ENCODE measurements at places on chromosomes 7 and 10.

- DNase-seq = no peak
These were observed 186.7 kb upstream of the KLF6 start for GRCh38 chr10:3971713-3972112.

- no peak for DNase-seq
These were observed 1.6 kb upstream of the COX19 start for GRCh38 chr7:976901-977325.

DNA sequence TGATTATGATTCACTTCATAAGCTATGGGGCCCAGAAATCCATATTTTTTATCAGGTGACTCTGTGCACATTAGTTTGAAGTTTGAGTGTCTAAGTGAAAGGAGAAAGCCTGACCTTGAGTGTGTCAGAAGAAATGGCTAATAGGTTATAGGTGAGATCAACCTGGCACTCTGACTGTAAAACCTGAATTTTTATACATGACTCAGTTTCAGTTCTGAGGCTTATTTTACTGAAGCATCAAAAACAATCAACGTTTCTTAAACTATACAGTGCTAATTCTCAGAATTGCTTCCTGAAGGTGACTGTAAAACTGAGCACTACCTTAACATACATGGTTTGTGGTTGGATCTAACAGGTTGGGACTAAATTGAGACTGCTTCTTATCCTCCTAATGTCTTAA, 159.4 kb upstream of the AHR start:
- no peak for DNase-seq

DNA sequence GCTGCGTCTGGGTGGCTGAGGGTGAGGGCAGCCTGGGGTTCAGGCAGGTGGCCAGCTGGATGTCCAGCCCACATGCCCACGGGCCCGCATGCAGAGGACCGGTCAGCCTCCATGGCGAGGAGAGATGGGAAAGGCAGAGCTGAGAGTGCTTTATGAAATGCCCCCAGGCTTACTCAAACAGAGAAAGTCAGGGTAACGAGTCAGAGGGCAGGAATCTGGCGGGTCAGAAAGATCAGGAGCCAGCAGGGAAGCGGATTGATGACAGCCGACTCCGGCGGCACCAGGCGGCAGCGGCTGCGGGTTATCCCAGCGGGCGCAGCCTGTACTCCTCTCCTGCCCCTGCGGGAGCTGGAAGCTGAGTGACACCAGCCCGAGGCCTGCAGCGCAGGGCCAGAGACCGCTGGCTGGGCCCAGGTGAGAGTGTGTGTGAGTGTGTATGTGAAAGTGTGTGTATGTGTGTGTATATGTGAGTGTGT, 13.4 kb downstream of the SLC13A4 start:
- peak; percentile 79 for DNase-seq

DNA sequence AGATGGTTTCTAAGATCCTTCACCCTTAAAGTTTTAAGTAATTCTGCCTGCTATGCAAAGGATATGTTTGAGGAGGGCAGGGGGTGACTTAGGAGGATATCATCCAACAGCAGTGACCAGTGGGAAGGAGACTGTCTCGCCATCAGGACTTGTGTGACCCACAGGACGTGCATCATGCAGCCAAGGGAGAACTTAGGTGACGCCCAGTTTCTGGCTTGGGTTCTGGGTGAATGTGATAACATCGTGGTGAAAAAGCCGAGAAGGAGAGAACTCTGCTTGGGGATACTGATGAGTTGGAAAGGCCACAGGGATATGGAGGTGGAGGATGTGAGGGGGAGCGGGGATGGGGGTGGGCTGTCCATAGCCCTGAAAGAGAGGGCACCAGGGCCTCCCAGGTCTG, 3.8 kb downstream of the WIPI2 start:
- DNase-seq = no peak

- DNase-seq = peak; percentile 75
These were observed 17.2 kb downstream of the INHBA start for GRCh38 chr7:41685684-41686083.

GRCh38 chr10:106897719-106898118, 266.8 kb downstream of the SORCS1 start:
- no peak for DNase-seq

GRCh38 chr7:102953406-102953805, 40.6 kb downstream of the LRRC17 start:
- no peak for DNase-seq

DNA sequence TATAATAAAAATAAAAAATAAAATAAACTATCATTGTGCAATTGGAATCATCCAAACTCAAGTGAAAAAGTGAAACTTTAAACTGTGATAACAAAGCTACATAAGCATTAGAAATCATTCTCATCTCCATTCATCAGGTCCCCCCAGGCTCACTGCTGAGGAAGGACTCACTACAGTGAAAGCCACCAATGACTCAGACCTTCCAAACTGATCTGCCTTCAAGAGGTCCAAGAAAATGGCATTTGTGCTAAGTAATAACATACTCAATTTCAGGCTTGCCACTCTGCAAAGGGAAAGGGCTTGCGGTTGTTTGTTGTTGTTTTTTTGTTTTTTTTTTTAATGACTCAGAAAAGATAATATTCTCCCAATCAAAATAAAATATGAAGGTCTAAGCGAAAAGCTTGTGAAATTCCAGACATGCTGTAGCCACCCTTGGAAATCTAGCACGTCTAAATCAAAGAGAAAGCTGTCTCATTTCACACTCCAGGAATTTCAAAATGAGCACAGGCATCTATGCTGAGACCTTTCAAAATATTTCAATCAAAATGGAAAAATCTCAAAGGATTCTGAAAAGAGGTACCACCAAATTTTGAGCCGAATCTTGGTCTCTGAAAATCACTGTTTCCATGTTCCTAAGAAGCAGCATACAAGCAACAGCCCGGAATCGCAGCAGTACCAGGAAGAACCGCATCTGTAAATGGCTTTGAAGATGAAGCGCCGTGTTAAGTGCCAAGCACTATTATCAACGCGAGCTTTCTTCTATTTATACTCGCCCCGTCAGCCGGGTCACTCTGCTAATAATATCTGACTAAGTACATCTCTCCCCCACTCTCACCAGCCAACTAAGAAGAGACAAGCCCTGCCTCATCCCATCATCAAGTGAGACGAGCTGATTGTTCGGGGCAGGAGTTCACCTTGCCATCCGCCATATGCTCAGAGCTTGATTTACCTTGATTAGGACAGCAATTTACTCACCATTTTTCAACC, 13.5 kb downstream of the SFMBT2 start:
- DNase-seq = peak; percentile 38

GRCh38 chr7:155412416-155413253, 45.3 kb upstream of the EN2 start:
- peak; percentile 78 for DNase-seq

GRCh38 chr7:131032786-131033185, 294.9 kb upstream of the MKLN1 start:
- DNase-seq = no peak

GRCh38 chr10:24533981-24534380, 189.7 kb downstream of the ARHGAP21 start:
- DNase-seq = no peak

DNA sequence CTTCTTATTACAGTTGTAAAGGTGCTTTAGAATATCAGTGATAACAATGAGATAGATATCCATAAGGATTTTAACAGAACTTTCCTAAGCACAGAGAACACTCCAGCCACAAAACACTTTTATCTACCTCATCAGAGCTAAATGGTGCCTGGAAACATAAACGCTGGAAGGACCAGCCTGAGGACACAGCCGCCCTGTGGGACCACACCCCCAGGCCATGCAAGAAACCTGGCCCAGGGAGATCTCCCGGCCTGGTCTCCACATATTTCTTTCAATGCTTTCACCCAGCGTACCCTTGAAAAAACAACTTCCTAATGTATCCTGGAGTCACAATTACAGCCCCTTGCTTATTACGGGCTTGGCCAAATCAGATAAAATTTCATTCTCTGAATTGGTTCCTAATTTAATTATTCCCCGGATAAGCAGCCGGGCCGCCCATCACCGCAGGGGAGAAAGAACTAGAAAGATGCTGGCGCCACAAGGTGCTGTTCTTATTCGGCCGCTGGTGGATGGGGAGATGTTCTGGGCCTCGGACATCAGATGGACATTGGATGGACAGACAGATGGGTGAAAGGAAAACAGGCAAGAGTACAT, 11.8 kb downstream of the CHST15 start:
- no peak for DNase-seq

DNA sequence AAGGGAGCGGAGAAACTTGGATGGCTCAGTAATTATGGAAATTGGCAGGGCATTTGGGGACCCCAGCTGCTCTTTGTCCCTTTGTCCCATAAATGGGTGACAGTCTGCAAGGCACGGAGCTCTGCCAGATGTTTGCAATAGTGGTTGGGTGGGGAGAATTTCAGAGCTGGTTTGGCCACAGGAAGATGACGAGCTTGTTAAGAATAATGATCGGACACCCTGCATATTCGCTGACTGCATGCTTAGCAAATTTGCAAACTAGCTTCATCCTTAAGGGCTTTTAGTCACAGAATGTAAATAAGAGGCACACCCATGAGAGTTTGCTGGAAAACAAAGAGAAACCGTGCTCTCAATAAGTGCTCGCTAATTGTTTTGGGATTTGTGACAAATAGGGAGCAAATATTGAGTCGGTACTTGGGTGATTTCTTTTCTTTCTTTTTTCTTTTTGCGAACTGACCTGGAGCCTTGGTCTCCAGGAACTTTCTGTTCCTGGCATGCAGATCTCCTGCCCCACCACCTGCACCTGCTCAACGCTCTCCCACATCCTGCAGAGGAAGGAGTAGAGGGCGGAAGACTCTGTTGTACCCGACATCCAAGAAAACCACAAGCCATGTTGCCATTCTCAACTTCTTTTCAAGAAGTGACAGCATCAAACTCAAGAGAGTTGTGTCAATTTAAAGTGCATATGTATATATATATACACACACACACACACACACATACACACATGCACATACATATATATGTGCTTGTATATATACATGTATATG, 238.9 kb downstream of the CAMK1D start:
- peak; percentile 3 for DNase-seq

- DNase-seq = peak; percentile 95
These were observed at the start of gene EGFR for GRCh38 chr7:55018361-55019190. Gene EGFR, plus strand, starts transcription at chr7:55019017. Its CDS starts 261 bp downstream, at chr7:55019278.

GRCh38 chr7:132558815-132559214, 17.5 kb downstream of the PLXNA4 start:
- DNase-seq = no peak

DNA sequence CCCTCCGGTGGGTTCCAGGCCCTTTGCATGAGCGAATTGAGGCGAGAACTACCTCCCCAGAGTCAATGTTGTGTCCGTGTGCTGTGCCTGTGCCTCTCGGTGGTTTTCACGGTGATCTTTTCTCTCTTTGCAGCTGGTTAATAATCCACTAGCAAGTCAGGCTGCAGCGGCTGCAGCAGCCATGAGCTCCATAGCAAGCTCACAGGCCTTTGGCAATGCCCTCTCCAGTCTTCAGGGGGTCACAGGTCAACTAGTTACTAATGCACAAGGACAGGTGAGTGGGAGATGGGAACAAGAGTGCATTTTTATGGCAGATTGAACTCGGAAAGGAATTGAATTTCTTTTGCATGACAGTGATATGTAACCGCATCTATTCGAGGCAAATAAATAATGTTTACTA, 159.7 kb upstream of the YAE1 start:
- no peak for DNase-seq

GRCh38 chr10:100254191-100254590, 13.2 kb downstream of the CWF19L1 start:
- DNase-seq = no peak

DNA sequence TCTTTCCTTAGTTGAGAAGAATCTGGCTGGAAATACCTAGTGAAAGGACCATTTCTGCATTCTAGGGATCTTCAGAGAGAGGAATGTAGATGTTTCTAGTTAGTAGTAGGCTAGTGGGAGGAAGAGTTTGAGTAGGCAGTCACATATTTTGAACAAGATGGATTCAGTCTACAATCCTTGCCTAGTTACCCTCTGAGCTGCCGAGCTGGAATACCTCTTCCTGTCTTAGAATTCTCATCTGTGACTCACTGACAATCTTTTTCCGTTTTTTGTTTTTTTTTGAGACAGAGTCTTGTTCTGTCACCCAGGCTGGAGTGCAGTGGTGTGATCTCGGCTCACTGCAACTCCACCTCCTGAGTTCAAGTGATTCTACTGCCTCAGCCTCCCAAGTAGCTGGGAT, 30.7 kb upstream of the PLPP4 start:
- no peak for DNase-seq

DNA sequence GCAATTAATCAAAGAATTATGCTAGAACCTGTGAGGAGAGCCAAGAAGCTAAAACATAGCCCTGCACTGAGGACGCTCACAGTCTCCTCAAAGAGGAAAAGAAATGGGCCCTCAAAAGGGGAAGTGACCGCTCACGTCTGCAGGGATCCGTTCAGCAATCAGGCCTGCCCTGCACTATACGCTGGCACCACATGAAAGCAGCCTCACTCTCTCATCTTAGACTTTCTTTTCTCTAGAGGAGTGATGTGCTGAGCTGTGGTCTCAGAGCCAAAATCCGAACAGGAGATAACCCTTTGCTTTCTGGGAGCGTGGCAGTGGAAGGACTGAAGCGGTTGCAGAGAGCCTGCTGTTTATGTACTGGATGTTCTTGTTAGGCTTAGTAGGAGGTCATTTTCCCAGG, 6.3 kb upstream of the IL2RA start:
- no peak for DNase-seq

GRCh38 chr10:96334616-96335526, 23.9 kb downstream of the OPALIN start:
- DNase-seq = peak; percentile 21

GRCh38 chr7:93165447-93165846, 17.3 kb upstream of the SAMD9L start:
- DNase-seq = no peak

DNA sequence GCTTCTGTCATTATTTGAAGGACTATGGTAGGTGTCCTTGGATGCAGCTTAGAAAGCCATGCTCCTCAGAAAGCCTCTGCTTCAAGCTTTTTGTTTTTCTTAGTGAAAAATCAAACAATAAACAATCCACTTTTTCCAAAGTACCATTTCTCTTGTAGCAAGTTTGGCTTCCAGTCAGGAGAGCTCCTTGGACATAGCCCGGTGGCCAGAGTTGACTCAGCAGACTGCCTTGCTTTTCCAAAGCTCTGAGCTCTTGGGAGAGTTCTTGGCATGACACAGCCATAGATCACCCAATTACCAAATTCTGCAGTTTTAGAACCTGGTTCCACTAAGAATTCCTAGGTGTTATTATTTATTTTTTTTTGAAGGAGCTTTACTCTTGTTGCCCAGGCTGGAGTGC, 189.4 kb upstream of the MTPN start:
- DNase-seq = no peak

DNA sequence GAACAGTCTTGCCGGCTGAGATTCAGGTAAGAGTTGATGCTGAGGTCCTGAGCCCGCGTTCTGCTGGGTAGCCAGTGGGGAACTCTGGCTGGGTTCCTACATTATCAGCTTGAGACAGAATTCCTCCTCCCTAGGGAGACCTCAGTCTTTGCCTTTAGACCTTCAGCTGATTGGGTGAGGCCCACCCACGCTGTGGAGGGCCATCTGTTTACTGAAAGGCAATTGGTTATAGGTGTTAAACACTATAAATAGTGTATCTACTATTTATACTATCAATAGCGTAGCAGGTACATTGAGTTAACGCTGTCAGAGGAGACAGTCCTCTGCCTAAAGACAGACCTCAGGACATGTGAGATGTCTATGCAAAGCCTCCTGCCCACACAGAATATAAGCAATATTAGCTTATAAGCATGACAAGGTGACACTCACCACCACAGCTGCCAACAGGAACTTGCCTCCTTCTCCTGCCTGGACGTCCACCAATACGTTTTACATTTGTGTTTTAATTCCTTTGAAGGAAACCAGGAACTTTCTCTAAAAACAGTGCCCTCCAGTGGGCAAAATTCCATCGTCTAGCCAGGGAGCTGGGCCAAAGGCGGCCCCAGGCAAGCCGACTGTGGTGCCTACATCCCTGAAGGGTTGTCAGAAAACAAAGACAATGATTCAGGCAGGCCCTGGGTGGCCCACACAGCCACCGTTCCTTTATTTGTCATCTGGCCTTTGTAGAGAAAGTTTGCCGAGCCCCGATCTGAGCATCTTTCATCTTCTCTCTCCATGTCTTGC, 58.8 kb downstream of the INSIG1 start:
- no peak for DNase-seq

All from Daoy (cell line).